C1 segment of cervical spinal cord (tissue), 14 donors: ENCODE measurements at places on chromosomes 16 and 17.

DNA sequence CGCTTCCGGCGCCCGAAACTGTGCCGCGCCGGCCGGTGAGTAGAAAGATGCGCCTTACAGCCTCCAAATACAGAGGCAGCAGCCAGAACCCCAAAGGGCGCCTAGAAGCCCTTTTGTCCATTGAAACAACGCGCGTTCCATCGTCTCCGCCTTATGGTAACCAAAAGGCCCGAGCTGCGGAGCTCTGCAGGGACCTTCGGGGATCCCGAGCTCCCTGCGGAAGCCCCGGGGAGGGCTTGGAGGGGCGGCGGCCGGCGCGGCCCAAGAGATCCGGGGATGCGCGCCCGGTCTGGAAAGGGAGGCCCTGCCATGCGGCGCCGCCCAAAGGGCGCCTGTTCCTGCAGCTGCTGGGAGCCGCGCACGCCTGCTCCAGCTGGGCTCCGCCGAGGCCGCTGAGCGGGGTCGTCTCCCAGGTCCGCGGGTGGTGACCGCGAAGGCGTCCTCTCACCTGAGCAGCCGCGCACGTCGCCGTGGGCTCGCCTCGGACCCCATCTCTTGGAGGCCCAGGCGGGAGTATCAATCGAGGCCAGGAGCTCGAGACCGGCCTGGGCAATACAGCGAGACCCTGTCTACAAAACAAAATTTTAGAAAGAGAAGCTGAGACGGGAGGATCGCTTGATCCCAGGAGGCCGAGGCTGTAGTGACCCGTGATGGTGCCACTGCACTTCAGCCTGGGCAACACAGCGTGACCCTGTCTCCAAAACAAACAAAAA lies 742 bp upstream of the FBXO31 start:
- no peak for DNase-seq

GRCh38 chr17:15658296-15658695 lies 25.8 kb downstream of the TRIM16 start:
- no peak for DNase-seq

- no peak for DNase-seq
These were observed 97.4 kb upstream of the C17orf78 start for GRCh38 chr17:37278247-37278894.

DNA sequence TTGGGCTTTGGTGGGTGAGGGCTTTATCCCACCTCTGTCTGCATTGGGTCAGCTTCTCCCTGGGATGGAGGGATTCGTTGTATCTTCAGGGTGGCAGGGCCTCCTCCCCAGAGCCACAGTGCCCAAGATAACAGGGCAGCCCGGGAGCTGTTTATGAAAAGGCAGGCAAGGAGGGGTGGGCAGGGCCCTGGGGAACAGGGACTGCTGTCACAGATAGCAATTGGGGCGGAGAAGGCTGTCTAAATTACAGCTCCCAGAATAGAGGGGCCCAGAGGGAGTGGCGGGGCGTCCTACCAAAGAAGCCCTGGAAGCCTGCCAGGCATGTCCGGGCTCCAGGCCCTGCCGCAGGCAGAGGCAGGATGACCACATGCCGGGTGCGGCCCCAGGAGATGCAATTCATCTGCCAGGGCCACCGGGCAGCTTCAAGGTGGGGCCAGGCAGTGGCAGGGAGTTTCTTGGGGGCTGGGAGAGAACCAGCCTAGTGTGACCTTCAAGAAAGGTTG lies 18.8 kb upstream of the PHOSPHO1 start:
- DNase-seq, result no peak

DNA sequence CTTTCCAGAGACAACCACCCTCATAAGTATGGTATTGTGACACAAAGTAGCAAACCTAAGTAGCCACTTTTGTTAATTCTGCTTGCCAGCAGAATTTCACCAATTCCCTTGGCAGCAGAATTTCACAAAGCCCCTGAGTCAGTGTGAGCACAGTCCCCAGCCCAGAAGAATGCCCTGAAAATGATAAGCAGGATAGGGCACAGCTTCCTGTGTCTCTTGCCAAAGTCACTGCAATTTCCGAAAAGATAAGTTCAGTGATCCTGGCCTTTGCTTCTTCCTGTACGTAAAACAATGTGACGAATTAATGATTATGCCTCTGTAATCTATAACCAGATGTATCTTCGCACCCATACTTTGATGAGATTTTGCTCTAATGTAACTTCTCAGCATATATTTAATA lies 16.0 kb upstream of the WIPF2 start:
- no peak for DNase-seq

DNA sequence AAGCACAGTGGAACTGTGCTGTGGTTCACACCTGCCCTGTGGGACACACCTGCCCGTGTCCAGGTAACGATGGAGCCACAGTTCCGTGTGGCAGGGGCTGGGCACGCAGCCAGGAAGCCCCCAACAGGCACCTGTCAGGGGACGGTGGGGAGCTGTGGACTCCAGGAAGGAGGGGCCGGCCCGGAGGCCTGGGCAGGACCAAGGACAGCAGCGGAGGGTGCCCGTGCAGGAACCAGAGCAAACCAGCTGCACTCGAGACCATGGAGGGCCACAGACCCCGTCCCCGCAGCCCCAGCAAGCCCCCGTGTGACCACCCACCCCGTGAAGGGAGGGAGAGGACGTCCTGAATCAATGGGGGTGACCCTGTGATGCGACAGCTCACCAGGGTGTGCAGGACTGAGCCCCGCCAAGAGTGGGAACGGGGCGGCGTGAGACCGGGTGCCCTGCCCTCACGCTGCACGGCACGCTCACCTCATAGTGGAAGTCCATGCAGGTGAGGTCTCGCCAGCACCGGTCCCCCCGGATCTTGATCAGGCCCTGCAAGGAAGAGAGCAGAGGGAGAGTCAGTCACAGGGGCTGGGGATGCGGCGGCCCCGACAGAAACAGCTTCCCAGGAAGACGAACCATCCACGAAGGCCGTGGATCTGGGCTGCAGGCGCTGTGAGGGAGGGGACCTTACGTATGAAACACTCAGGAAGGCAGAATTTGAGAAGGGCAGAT lies 78.1 kb downstream of the LMF1 start:
- no peak for DNase-seq
